ENCODE measurements at places on chromosomes 12 and 14. TPM values are rescaled to one million over a fixed set of nuclear protein-coding genes. Genes with fewer than 3 reads are reported as not detected.

MYBPC1 gene
- total RNA-seq: not detected

OR4K2 gene
- not detected for total RNA-seq

SOX5 gene
- total RNA-seq: 13.7 TPM

SERPINA1 gene
- total RNA-seq: not detected

NPFF gene
- total RNA-seq: 0.43 TPM

CFAP54 gene
- total RNA-seq: not detected

P2RX7 gene
- total RNA-seq: 1.3 TPM

PDE3A gene
- 4.0 TPM for total RNA-seq

PTCSC3 gene
- total RNA-seq: not detected

CLEC9A gene
- total RNA-seq: not detected

SLC39A5 gene
- total RNA-seq: not detected

NR4A1 gene
- total RNA-seq: 9.2 TPM

EML5 gene
- 0.06 TPM for total RNA-seq

GPR84 gene
- total RNA-seq: not detected

Data from SJCRH30 (cell line).